Activated gamma-delta T cell treated with Interleukin-2 at 50 U/mL for 16 hours (primary cell): ENCODE measurements at places on chromosomes 1 and 21.

DNA sequence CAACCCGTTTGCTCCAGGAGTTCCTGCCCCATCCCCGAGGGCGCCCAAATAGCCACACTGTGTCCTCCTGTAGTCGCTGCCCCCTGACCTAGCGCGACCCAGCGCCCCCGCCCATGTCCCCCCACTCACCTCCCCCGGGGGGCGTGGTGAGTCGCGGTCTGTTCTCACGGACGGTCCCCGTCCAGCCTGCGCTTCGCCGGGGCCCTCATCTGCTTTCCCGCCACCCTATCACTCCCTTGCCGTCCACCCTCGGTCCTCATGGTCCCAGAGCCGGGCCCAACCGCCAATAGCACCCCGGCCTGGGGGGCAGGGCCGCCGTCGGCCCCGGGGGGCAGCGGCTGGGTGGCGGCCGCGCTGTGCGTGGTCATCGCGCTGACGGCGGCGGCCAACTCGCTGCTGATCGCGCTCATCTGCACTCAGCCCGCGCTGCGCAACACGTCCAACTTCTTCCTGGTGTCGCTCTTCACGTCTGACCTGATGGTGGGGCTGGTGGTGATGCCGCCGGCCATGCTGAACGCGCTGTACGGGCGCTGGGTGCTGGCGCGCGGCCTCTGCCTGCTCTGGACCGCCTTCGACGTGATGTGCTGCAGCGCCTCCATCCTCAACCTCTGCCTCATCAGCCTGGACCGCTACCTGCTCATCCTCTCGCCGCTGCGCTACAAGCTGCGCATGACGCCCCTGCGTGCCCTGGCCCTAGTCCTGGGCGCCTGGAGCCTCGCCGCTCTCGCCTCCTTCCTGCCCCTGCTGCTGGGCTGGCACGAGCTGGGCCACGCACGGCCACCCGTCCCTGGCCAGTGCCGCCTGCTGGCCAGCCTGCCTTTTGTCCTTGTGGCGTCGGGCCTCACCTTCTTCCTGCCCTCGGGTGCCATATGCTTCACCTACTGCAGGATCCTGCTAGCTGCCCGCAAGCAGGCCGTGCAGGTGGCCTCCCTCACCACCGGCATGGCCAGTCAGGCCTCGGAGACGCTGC is 1.1 kb downstream of the HTR6 start:
- no peak for DNase-seq

GRCh38 chr1:243251539-243251938 is 3.5 kb downstream of the CEP170 start:
- no peak for DNase-seq

DNA sequence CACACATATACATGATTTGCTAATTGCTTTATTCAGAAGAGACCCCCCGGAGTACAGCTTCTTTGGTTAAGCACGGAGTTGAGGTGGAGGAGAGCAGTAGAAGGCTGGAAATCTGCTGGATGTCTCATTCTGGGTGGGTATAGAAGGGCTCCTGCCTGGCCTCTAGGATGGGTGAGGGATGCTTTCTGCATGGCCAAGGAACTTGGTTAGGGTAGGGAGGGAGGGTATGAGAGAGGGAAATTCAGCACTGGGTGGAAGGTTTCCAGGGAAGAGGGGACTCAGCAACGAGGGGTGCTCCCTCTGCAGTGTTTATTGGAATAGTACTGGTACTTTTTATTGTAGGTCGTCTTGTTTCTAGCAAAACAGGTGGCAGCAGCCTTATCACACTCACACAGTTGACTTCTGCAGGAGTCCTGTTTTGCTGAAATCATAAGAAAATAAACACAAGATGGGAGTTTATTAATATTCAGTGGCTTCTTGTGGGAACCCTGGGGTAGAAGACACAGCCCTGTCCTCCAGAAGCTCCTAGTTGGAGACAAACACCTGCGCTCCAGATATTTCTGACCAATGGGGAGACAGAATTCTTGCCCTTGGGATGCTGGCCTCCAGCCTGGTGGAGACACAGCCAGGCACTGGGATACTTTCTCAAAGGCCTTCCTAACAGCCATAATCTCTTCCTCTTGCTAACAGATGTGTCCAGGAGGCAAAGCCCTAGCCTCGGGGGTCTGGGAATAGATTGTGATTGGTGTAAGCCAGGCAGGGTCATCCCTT is 3.8 kb downstream of the PLA2G2A start:
- DNase-seq = no peak

DNA sequence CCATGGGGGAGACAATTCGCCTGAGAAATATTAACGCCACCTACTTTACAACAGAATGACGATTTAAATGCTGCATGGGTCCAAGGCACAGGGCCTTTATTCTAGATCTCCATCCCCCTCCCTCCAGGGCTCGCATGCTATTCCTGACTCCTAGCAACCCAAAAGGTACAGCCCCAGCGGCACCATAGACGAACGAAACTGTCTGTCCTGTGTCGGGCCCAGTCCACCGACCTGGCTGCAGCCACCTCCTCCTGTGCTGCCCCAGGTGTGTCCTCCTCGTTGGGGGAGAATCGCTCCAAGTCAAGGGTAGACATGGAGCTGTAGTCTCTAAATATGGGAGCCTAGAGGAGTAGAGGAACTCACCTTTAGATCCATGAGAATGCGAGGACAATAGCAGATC is 196.5 kb downstream of the TOMM20 start:
- no peak for DNase-seq
